ENCODE measurements at places on chromosomes 6 and 20. TPM values are rescaled to one million over a fixed set of nuclear protein-coding genes. Genes with fewer than 3 reads are reported as not detected.

Gene KATNA1
- 27.9 TPM for polyA plus RNA-seq

Gene PNPLA1
- 3.0 TPM for polyA plus RNA-seq

Gene CALHM6
- 0.80 TPM for polyA plus RNA-seq

Gene RIN2
- polyA plus RNA-seq, result 38.5 TPM

Gene TMC2
- 0.31 TPM for polyA plus RNA-seq

Gene PPP1R16B
- polyA plus RNA-seq, result 7.3 TPM

DNA sequence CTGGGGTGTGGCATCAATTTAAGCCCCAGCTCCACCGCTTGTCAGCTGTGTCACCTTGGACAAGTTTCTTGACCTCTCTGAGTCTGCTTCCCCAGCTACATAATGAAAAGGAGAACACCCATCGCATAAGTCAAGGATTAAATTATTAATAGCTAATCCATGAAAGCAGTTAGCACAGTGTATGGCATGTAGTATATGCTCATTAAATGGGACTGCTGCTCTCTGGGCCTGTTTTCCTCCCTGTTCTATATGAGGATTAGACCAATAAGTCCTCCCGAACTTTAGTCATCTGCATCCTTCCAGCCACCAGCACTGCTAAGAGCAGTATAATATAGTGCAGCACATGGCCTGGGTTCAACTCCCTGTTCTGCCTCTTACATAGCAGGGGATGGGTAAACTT lies 19.7 kb downstream of the ETV7 start:
- no peak for DNase-seq

DNA sequence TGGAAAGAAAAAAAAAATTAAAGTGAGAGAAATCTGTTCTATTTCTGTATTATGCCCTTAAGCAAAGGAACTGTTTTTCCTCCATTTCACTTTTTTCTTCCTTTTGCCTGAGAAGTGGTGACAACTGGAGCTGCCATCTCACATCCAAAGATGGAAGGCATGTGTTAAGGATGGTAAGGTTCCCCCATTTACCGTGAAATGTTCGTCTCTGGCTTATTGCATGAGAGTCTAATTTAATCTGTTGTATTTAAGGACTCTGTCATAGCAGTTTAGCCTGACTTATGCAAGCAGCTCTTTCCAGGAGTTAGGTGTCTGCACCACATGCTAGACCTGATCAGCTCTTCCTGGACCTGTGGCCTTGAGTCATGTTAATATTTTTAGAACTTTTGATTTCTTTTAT lies 389.5 kb upstream of the MAP3K7 start:
- DNase-seq, result no peak

- no peak for DNase-seq
These were observed 84.0 kb downstream of the RCAN2 start for GRCh38 chr6:46407246-46407645.

- no peak for DNase-seq
These were observed 64.1 kb downstream of the C6orf118 start for GRCh38 chr6:165245287-165245686.

DNA sequence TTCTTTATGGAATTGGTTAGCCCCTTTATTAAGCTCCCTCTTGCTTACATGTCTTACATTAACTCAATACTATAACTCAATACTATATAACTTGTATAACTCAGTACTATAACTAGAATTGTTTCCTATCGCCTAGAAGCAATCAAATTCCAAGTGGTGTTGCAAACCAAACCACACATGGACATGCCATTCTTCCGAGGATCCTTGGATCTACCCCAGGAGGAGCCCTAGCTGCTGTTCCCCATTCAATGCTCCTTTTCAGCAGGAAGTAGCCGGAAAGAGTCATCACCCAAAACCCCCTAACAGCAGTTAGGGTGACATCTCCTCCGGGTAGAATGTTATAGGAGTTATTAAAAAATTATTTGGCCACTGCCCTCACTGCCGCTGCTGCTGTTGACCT lies 40.5 kb downstream of the PLN start:
- no peak for DNase-seq

DNA sequence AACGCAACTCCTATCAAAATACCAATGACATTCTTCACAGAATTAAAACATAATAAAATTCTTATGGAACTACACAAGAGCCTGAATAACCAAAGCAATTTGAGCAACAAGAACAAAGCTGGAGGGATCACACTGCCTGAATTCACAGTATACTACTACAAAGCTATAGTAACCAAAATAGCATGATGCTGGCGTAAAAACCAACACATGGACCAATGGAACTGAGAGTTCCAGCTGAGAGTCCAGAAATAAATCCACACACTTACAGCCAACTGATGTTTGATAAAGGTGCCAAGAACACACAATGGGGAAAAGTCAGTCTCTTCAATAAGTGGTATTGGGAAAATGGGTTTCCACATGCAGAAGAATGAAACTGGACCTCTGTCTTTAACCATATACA lies 6.9 kb downstream of the MLIP start:
- DNase-seq, result no peak

DNA sequence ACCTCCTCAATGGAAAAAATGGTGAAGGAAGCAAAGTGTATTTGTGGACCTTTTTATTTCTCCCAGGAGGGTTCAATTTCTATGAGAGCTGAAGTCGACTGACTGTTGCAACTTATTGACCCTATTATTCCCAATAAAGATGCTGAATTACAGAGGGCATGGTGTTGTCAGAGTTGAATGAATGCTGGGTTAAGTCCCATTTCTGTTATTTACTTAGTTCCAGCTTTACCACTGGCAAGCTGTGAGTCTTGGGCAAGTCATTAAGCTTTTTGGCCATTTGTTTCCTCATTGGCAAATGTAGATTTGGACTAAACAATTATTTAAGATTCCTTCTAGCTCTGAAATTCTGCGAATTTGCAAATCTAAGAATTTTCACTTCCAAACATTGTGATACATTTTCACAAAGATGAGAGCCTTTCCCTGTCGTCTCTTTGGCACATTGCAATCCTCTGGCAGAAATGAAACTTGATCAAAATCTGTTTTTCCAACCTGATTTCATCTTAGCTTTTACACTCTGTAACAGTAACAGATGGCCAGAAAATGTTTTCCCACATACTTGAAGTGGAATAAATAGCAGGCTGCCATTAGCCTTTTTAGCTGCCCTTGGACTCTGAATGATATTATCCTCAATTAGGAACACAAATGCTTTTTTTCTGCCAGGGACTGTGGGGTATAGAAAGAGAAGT lies 21.3 kb downstream of the BLTP3A start:
- DNase-seq, result no peak

GRCh38 chr20:51720854-51721253 lies 47.3 kb downstream of the ATP9A start:
- DNase-seq, result no peak

DNA sequence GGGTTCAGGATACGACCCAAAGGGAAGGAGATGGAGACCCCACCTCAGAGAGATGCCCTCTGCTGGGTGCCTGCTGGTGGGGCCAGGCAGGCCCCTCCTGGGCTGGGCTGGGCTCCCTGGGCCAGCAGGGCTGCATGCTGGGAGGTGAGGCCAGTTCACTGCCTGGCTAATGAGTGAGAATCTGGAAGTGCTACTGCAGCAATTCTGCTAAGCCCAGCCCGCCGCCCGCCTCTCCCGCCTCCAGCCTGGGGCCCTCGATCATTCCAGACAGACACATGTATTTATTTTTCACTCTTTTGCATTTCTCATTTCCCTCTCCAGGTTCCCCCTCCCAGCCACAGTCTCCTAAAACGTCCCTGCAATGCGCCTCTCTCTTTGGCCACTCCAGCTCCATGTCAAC lies 79.6 kb downstream of the CDH22 start:
- no peak for DNase-seq

DNA sequence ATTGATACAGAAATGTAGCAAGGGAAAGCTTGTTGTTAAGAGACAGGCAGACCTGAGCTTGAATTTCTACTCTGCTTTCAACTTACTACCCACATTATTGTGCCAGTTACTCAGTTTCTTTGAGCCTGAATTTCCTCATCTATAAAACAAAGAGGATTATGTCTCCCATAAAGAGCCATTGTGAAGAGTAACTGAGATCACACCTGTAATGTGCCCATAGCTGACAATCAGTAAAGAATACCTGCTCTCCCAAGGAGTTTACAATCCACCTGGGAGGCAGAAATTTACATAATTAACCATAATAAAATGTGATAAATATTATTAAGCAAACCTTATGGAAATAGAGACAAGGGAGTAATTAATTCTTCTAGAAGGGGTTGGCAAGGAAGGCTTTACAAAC lies 204.9 kb downstream of the EPM2A start:
- no peak for DNase-seq

DNA sequence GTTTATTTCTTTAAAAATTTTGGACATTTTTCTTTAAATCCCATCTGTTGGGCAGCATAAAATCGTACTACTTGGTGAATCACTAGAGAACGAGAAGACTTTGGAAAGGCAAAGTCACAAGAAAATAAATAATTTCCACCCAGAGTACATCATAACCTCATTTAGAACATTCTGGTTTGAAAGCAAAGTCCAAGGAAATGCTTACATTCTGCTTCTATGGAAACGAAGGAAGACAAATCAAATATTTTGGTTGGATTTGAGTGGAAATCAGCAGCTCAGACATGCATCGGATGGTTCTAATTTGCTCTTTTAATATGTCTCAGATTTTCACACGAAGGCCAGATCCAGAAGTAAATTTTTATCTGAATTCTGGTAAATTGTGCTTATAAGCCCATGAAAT lies 60.7 kb upstream of the LTV1 start:
- DNase-seq, result no peak

All from renal pelvis (tissue), 12 donors.